ENCODE measurements at places on chromosomes 2 and 18. TPM values are rescaled to one million over a fixed set of nuclear protein-coding genes. Genes with fewer than 3 reads are reported as not detected.

DNA sequence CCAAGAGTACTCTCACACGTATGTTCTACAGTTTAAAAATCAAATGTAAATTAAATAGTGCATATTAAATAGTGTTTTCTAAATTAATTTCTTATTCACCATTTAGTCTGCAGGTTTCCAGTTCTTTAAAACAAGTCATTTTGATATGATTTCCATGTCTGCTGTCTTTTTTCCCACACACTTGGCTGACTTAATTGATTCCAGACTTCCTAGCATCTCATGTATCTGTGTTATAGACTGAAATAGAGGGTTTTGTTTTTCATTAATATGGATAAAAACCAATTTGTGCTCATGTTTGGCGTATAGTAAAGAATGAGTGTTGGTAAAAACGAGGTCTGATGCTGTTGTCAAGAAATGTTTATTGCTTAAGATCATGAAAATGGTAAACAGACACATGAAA is 104.3 kb downstream of the SRBD1 start:
- DNase-seq = no peak

DNA sequence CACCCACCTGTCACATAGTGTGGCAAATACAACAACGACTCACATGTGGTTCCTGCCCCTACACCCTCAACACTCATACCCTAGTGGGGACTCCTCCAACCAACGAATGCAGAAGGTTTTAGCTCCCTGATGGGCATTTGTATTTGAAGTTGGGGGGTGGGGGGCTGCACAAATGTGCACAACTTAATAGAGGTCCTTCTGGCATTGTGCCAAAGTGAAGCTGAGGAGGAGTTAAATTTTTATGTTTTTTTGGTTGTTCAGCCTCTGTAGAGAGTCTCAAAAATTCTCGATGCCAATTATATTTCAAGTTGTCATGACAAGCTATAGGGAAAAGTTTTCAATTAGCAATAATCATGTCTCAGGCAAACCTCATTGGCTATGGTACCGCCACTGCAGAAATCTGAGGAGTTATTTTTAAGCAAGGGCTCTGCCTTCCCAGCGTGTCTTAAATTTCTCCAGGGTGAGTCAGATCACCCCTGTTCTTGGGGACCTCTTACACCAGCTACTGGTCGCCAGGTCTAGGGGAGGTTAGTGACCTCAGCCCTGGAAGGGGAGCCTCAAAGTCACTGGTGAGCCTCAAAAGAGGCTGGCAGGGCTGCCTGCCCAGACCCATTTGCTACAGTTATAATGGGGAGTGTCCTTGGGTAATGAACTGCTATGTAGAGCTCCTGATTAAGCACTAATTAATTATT is 102.7 kb upstream of the TAF1B start:
- no peak for DNase-seq

KYNU gene
- under 0.01 TPM for total RNA-seq

- peak; percentile 85 for DNase-seq
These were observed 141.2 kb upstream of the CTAGE1 start for GRCh38 chr18:22558945-22559385.

SLC35F5 gene
- 146 TPM for total RNA-seq

- DNase-seq = no peak
These were observed 8.9 kb downstream of the PTGR3 start for GRCh38 chr18:75200071-75200470.

DNA sequence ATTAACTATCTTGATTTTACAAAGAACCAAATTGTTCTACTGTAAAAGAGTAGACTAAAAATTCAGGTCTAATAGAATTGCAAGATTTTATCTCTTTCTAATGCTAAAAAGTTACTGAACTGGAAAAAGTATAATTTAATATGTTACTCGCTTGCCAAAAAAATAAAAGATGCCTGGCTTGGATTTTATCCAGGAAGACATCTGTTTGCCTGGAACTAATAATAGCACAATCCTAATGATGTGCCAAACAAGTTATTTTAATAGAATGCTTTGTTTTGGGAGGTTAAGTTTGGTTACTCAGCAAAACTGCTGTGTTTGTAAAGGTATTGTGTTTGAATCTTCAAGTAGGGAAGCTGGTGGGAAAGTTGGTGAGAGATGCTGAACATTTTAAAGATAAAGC is 19.4 kb upstream of the ZSWIM2 start:
- no peak for DNase-seq

RIT2 gene
- total RNA-seq = not detected

DNA sequence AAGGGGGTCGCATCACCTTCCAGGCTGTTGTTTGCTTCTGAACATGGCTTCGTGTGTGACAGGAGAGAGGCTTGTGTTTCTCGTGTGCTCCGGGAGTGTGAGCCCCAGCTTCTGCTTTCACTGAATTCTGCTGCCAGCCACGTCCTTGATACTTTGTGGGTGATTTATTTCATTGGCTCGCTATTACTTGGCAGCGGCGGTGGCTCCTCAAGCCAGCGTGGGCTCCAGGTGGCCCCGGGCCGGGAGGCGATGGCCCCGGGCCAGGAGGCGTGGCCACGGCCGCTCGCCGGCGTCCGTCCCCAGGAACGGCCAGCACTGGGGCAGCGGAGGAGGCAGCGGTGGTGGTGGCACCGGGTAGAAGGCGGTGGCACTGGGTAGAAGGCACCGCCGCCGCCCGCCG is 63.1 kb downstream of the NAPG start:
- DNase-seq = no peak

GRCh38 chr2:1028831-1029230 is 78.2 kb downstream of the SNTG2 start:
- DNase-seq = no peak

GRCh38 chr2:235478609-235479008 is 15.2 kb upstream of the AGAP1 start:
- DNase-seq = no peak

DES gene
- total RNA-seq = 0.51 TPM

WNT6 gene
- not detected for total RNA-seq

DNA sequence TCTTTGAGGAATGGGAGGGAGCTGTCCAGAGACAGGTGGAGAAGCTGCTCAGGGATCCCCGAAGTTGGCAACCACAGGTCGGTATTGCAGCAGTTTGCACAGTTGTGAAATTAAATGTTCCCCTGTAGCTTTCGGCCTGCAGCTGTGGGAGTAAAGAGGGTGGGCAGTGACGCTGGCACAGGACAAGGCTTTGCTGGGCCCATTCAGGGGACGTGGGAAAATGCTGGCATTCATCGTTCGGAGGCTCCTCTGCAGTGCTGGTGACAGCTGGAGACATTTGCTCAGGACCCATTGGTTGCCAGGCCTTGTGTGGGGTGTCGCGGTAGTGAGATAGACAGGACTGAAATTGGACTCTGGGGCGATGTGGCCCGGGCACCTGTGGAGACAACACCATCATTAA is 173.7 kb downstream of the MYCN start:
- no peak for DNase-seq

DNA sequence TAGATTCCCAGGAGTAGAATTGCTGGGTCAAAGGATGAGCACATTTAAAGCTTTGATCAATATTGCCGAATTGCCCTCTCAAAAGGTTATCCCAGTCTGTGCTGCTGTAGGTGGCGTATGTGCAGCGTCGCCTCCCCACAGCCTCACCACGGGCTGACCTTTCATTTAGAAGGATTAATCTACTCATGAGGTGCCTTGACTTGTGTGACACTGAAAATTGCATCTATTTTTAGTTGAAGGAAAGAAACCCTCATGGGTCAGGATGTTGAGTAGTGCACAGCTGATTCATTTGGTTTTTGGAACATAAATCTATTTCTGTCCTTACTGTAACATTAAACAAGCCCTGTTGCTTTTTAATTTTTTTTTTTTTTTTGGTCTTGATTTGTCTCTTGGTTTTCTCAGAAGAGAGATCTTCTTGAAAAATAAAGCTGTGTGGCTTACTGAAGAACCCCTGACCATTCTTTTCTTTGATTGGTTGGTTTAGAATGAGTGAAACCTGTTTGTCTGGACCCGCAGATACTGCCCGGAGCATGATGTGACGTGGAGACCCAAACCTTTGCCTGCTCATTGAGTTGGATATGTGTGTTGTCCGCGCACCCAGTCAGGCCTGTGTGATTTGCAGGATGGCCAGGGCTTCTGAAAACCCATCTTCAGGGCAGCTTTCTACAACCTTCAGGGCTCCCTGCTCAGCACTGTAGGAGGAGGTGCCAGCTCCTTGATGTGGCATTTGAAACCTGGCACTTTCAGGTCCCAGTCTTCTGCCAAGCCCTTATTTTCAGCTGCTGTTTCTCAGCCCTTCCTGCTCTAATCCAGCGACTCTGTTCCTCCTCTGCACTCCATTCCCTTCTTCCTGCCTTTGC is 61.0 kb downstream of the LPIN1 start:
- DNase-seq = no peak

EML6 gene
- 0.63 TPM for total RNA-seq

KCNG2 gene
- total RNA-seq = not detected

GRCh38 chr2:3876685-3877084 is 173.3 kb downstream of the DCDC2C start:
- no peak for DNase-seq

- no peak for DNase-seq
These were observed 364.7 kb downstream of the GPD2 start for GRCh38 chr2:156800781-156801361.

DNA sequence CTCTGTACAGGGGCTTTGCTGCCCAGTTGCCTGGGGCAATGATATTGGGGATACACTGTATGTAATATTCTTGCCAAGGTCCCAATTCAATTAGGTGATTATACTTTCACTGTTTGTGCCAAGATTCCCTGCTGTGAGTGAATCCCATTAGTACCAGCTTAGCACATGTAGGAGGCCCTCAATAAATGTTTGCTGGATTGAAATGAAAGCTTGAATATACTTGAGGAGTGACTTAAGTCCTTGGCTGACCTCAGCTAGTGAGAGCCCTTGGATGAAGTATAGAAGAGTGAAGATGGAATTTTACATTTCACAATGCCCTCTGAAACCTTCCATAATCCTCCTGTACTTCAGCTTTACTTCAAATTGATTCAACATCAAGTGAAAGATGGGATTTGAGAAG is 102.9 kb downstream of the GATA6 start:
- DNase-seq = no peak

DNA sequence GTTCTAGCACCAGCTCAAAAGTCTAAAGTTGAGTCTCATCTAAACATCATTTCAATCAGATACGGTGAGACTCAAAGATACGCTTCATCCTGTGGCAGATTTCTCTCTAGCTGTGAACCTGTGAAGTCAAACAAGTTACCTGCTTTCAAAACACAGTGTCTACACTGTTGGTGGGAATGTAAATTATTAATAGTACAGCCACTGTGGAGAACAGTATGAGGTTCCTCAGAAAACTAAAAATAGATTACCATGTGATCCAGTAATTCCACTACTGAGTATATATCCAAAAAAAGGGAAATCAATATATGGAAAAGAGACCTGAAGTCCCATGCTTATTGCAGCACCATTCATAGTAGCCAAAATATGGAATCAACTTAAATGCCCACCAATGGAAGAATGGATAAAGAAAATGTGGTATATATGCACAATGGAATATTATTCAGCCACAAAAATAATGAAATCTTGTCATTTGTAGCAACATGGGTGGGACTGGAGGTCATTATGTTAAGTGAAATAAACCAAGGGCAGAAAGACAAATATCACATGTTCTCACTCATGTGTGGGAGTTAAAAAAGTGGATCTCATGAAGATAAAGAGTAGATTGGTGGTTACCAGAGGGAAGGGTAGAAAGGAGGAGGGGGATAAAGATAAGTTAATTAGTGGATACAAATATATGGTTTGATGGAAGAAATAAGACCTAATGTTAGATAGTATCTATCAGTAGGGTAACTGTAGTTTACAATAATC is 11.7 kb downstream of the UBR3 start:
- no peak for DNase-seq

TEKT4 gene
- not detected for total RNA-seq

GALR1 gene
- not detected for total RNA-seq

GRCh38 chr18:44309185-44309584 is 371.5 kb upstream of the SETBP1 start:
- peak; percentile 69 for DNase-seq

DNA sequence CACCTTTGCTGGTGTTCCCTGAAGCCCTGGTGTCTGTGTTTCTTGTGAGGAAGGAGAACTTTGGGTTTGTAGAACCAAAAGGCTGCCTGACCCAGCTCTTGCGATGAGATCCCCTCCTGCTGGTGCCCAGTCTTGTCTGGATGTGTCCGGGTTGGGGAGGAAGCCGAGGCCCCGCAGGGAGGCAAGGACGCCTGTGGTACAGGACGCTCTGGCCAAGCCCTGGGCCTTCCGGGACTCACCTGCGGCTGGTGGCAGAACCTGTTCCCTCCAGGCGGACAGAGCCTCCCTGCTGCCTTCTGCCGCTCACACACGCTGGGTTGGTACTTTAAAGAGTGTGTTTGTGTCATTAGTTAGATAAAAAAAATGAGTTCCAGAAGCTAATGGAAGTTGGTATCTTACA is 616.2 kb downstream of the GALR1 start:
- no peak for DNase-seq

DNA sequence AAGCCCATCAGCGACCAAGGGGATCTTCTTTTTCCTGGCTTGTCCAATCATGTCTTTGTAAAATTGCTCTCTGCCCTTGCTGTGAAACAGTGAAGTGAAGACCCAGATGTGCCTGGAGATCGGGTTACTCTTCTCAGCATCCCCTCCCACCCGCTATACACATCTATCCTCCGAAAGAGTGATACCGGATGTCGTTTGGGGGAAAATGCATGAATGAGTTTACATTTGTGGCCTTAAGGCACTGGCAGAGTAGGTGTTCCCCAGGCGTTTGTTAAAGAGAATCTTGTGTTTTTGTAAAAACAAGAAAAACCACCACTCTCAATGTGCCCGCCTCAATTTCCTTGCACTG is 528.3 kb downstream of the CMPK2 start:
- DNase-seq = no peak

UCN gene
- total RNA-seq = not detected

- peak; percentile 78 for DNase-seq
These were observed 158.0 kb upstream of the KLHL14 start for GRCh38 chr18:32930695-32931301.

- peak; percentile 53 for DNase-seq
These were observed 110.9 kb downstream of the FAM210A start for GRCh38 chr18:13615432-13615861.

SMAD7 gene
- total RNA-seq = 51.7 TPM

AGFG1 gene
- 144 TPM for total RNA-seq

REG1B gene
- not detected for total RNA-seq

ALPI gene
- total RNA-seq = not detected

DNA sequence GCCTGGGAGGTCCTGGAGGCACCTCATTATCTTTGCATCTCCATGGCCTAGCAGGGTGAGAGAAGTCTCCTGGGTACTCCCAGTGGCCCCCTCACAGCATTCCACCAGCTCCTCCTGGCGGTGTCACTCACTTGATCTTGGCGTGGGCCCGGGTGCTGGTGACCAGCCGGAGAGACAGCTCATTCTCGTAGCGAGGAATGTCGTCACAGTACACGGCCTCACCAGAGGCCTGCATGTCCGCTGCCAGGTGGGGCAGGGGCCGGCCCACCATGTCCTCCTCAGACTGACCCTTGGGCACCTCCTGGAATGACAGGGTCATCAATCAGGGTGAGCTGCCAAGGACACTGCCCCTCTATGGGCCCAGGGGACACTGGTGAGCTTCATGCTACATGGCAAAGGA is 42.4 kb downstream of the XDH start:
- DNase-seq = no peak

VWA3B gene
- total RNA-seq = not detected
